ENCODE measurements at places on chromosomes 16 and 17.

DNA sequence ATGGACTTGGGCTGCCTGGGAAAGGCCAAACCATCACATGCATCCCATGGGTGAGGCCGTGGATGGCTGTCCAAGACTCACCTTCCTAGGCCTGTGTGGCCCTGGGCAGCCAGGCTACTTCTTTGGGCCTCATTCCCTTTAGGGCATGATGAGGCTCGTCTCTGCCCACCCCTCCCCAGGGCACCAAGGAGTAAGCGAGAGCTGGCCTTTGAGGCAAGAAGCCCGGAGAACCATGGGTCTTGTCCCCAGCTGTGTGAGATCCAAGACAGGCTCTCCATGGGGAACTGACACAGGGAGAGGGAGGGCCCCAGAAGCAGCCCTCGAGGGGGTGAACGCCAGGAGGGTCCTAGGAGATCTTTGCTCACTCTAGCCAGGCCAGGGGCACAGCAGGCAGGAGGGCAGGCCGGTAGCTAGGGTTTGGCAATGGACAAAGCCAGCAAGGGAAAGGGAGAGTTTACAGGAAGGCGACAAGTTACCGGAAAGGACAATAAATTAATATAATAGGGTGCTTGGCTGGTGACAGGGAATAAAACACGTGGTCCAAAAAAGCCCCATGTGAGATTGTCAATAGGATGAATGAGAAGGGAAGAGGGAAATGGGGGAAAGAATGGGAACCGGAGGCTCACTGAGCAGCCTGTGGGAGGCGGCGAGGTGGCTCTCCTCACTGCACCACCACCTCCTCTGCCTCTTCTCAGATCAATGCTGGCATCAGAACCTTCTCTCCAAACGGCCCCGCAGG is 119.1 kb downstream of the SDK2 start:
- DNase-seq, result no peak

GRCh38 chr16:10646581-10647263 is 48.0 kb downstream of the TEKT5 start:
- DNase-seq, result no peak

DNA sequence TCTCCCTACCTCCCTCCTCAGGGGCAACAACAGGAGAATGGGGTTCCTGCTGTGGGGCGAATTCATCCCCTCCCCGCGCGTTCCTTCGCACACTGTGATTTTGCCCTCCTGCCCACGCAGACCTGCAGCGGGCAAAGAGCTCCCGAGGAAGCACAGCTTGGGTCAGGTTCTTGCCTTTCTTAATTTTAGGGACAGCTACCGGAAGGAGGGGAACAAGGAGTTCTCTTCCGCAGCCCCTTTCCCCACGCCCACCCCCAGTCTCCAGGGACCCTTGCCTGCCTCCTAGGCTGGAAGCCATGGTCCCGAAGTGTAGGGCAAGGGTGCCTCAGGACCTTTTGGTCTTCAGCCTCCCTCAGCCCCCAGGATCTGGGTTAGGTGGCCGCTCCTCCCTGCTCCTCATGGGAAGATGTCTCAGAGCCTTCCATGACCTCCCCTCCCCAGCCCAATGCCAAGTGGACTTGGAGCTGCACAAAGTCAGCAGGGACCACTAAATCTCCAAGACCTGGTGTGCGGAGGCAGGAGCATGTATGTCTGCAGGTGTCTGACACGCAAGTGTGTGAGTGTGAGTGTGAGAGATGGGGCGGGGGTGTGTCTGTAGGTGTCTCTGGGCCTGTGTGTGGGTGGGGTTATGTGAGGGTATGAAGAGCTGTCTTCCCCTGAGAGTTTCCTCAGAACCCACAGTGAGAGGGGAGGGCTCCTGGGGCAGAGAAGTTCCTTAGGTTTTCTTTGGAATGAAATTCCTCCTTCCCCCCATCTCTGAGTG is 5.9 kb upstream of the LASP1NB start:
- DNase-seq, result no peak

GRCh38 chr17:8557176-8557806 is 73.2 kb downstream of the MYH10 start:
- DNase-seq, result no peak

GRCh38 chr16:27453494-27453825 is 51.5 kb downstream of the IL21R start:
- no peak for DNase-seq

- no peak for DNase-seq
Measured at GRCh38 chr16:14559809-14560241, 70.2 kb downstream of the PARN start.

DNA sequence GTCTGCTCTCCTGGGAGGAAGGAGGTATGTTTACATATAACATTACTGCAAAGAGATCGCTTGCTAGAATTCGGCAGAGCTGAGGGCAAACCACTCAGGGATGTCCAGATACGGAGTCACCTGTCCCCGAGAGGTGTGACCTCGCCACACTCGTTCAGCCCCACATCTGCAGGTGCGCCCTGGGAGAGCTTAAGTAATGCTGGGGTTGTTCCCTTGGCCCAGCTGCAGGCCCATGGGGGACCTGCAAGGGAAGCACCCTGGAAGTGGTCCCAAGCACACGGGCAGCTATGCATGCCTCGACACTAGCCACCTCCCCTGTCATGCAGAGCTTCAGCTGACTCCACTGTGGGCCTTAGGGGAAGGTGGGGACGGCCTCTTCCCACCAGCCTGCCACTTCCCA is 22.2 kb downstream of the USP22 start:
- no peak for DNase-seq

- peak; percentile 38 for DNase-seq
Measured at GRCh38 chr16:4690946-4691665, 2.3 kb upstream of the NUDT16L1 start.

- DNase-seq, result no peak
Measured at GRCh38 chr17:66903781-66904180, 60.7 kb upstream of the CACNG4 start.

DNA sequence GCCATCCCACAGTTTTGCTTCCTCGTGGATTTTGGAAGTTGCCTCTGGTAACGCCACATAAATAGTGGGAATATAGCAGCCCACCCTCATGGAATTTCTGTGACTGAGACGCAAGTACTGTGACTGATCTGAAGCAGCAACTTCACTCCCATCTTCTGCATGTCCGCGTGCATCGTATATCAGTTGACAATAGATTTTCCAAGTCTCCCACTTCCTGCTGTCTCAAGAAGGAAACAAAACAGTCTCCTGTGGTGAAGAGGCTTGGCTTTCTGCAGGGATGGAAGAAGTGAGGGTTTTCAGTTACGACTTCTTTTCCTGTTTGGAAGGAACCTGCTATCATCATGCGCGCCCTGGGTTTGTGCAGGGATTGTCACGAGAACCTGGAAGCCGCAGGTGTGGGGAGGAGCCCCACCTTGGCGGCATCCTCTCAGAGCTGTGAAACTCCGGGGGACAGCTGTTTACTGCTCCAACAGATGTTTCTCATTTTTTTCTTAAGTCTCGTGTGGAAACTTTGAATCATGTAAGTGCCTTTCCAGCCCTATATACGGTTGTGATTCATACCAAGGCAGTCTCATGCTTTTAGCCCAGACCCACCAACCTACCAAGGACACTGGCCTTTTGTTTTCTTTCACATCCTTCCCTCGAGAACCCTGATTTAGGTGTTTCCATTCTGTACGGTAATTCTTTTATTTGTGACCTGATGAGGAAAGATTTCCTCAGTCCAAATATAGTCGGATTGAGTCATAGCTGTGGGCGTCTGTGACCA is 57.5 kb downstream of the WIPI1 start:
- no peak for DNase-seq

- no peak for DNase-seq
Measured at GRCh38 chr16:2090777-2091546, 43.2 kb downstream of the TSC2 start.

DNA sequence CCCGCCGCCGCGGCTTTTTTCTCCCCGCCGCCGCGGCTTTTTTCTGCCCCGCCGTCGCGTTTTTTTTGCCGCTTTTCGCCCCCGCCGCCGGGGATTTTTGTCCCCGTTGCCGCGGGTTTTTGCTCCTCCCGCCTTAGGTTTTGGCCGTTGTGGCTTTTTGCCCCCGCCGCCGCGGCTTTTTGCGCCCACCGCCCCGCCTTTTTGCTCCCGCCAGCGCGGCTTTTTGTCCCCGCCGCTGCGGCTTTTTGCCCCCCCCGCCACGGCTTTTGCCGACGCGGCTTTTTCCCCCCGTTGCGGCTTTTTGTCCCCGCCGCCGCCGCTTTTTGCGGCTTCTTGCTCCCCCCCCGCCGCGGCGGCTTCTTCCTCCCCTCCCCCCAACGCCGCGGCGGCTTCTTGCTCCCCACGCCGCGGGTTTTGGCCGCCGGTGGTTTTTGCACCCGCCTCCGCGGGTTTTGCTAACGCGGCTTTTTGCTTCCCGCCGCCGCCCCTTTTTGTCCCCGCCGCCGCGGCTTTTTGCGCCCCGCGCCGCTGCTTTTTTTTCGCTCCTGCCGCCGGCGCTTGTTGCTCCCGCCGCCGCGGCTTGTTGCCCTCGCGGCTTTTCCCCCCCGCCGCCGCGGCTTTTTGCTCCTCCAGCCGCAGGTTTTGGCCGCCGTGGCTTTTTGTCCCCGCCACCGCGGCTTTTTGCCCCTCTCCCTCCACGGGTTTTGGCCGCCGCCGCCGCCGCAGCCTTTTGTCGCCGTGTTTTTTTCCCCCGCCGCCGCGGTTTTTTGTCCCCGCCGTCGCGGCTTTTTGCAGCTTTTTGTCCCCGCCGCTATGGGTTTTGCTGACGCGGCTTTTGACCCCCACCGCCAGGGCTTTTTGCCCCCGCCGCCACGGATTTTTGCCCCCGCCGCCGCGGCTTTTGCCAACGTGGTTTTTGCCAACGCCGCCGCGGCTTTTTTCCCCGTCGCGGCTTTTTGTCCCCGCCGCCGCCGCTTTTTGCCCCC is 150.3 kb downstream of the KCNJ18 start:
- DNase-seq, result no peak

DNA sequence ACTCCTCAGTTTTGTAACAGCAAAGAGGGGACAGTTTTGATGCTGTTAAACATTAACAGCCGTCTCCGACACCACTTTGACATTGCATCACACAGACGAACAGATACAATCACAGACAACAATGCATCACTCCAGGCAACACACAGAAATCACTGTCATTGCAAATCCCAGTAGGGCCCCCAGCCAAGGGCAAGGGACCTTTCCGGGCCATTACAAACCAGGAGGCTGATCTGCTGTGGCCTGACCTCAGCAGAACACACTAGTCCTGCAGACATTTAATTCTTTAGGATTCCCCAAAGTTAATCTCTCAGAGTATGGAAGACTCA is 136.2 kb upstream of the RCVRN start:
- DNase-seq, result no peak

DNA sequence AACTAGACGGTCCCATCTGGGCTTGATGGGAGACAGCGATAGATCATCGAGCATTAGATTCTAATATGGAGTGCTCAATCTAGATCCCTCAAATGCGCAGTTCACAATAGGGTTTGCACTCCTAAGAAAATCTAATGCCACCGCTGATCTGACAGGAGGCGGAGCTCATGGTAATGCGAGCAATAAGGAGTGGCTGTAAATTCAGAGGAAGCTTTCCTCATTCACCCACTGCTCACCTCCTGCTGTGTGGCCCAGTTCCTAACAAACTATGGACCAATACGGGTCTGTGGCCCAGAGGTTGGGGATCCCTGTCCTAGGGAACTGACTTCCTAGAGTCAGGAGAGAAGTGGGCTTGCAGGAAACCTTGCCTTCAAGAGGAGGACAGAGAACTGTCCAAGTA is 25.2 kb upstream of the AMZ2 start:
- no peak for DNase-seq

- no peak for DNase-seq
Measured at GRCh38 chr17:56887105-56887504, 26.7 kb downstream of the TRIM25 start.

- no peak for DNase-seq
Measured at GRCh38 chr17:66837226-66837625, 2.3 kb downstream of the CACNG5 start.

GRCh38 chr16:63623551-63624039 is 1498.3 kb downstream of the CDH11 start:
- no peak for DNase-seq

GRCh38 chr16:57634171-57634570 is 5.7 kb downstream of the ADGRG1 start:
- no peak for DNase-seq

DNA sequence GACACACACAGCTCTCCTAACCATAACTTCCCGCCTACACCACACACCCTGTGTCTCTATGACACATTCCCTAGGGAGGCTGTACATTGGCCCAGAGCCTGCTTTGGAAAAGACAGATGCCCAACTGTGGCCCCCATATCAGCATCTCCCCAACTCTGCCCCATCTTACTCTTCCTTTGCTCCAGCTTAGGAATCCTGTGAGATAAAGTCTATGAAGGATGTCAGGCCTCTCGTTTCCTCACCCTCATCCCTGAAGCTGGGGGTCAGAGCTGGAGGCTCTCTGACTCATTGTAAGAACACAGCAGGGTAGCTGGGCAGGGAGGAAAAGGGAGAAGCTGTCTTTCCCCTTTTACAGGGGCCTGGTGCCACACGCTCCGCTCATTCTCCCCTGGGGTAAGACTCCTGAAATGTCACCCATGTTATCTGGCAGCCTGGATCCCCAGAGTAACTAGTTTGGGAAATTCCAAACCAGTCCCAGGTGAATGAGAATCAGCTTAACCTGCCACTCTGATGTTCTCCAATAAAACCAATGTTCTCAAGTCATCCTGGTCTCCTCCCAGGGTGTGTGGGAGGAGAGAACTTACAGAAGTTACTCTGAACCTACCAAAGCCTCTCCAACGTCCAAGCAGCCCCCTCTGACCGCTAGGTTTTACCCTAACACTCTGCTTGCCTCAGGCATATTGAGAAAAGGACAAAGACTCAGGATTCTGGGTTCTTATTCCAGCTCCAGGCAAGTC is 2.8 kb downstream of the RAPGEFL1 start:
- no peak for DNase-seq

- peak; percentile 71 for DNase-seq
Measured at GRCh38 chr16:69424053-69424934, at the start of gene CYB5B. Gene CYB5B, plus strand, starts transcription at chr16:69424619. Its CDS starts 65 bp downstream, at chr16:69424684.

GRCh38 chr17:63998721-63999679 is 849 bp downstream of the PRR29 start:
- no peak for DNase-seq

DNA sequence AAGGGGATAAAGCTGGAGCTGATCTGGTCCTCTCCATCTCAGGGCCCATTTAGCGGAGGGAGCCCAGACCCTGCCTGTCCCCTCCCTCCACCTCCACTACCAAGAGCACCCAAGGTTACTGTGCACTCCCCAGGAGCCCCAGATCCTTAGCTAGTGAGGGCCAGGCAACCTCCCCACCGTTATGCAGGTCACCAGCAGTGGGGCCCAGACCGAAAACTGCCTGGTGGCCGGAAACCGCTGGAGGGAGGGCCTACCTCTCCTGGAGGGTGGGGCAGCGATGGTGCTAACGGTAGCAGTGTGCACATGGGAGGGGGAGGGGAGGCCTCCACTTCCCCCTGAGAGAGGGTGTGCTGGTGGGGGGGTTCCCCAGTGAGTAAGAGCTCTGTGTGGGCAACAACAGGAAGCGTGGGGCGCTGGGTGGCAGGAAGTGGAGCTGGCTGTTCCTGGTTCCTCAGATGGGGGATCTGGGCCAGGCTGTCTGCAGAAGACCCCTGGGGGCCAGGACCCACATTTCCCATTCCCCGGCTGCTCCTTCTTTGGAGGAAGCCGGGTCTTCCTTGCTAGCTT is 4.4 kb downstream of the FMNL1 start:
- no peak for DNase-seq

- no peak for DNase-seq
Measured at GRCh38 chr16:72987480-72987901, 60.4 kb downstream of the ZFHX3 start.
